ENCODE measurements at places on chromosomes 5 and 9.

- no peak for DNase-seq
Observed at GRCh38 chr5:38648703-38649291, 92.4 kb upstream of the LIFR start.

DNA sequence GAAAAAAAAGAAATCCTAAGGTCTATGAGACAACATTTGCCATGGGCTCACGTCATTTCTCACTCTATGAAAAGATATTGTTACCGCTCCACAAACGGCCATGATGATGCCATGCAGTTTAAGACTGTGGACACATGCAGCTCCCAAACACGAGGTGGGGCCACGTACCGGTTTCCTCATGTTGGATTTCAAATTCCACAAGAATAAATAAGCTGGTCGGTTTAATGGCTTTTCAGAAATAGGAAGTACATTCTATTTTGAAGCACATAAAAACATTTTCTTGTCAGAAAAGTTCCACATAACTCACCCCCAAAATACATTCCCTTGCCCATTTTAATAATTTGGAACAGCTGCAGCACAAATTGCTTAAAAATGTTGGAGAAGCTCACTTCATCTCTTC, 130.6 kb downstream of the MYO10 start:
- no peak for DNase-seq

DNA sequence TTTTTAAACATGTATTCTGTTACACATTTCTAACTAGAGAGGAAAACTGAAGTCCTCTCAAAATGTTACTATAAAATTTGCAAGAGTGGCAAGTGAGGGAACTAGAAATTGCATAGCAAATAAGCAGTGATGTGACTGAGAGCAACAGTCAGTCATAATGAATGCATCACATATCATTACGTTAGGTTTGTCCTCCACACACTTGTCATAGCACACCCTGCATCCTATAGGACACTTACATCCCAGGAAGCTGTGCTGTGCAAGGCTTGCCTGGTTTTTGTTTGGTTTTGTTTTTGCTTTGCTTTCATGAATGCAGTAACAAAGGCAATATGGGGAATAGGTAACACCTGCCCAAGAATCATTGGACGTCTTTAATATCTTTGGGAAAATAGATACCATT, 10.8 kb downstream of the NFIB start:
- no peak for DNase-seq

DNA sequence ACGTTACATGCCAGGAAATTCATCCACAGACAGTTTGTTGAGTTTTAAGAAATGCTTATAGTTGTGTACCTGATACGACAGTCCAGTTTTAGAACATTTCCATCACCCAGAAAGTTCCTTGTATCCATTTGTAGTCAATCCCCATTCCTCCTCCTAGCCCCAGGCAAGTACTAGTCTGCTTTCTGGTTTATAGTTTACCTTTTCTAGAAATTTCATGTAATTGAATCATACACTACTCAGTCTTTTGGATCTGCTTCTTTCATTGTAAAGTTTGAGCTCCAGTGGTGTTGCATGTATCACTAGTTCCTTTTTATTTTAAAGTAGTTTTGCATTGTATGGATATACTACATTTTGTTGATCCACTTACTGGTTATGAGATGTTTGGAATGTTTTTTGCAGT, 291.2 kb downstream of the AOPEP start:
- no peak for DNase-seq
